HFF-Myc (cell line): ENCODE measurements at places on chromosomes 7 and 10.

DNA sequence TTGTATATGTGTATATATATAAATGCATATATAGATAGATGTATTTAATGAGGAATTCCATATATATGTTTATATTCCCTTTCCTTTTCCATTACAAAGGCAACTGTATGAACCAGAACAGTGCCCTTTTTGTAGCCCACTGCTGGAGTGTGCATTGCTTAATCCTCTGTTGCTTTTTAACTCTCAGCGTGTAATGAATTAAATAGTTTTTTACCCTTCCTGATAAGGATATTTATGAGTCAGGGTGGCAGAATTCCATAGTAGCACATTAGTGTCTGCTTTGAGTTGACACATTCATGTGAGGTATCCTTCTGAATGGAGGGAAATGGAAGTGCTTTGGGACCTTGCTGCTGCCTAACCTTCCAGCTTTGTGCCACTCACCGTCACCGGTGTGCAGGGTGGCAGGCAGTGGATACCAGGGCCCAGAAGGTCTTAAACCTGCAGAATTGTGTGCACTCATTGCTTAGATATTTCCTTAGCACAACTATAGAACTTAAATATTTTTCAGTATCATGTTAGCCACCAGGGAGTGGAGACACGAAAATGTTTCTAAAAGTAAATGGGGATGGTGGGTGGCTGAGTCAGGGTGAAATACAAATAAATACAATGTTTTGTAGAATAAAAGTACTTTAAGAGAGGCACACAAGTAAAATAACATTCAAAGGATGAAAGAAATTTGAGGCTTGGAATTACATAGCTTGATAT lies 117.9 kb downstream of the SND1 start:
- no peak for DNase-seq

DNA sequence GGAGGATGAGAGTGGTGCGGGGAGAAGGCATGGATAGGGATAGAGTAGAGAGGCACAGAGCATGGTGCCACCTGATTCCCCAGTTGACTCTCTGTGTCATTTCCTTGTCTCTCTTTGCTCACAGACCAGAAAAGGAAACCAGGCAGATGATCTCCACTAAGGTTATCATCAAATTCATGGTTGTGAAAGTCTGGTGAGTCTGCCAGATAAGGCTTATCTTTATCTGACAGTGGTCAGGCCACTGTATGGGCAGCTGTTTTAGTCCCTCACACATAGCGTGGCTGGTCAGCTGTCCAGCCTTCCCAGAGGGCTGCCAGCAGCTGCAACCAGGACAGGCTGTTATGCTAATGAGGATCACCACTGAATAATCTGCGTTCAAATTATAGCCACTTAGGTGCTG lies 99.0 kb downstream of the ADRA2A start:
- DNase-seq: no peak

DNA sequence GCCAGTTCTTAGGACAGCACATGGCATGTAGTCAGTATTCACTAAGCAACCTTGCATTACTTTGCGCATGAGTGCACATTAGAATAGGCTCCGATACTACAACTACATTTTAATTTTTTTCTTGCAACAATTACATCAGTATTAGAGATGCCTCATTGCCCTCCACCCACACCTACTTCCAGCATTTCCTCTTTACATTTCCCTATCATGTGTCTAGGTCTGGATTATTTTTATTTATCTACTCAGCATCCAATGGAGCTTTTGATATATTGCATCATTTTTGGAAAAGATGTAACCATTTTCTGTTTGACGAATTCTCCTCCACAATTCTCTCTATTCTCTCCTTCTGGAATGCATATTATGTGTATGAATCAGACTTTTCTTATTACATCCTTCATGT lies 258.2 kb upstream of the GLI3 start:
- no peak for DNase-seq

DNA sequence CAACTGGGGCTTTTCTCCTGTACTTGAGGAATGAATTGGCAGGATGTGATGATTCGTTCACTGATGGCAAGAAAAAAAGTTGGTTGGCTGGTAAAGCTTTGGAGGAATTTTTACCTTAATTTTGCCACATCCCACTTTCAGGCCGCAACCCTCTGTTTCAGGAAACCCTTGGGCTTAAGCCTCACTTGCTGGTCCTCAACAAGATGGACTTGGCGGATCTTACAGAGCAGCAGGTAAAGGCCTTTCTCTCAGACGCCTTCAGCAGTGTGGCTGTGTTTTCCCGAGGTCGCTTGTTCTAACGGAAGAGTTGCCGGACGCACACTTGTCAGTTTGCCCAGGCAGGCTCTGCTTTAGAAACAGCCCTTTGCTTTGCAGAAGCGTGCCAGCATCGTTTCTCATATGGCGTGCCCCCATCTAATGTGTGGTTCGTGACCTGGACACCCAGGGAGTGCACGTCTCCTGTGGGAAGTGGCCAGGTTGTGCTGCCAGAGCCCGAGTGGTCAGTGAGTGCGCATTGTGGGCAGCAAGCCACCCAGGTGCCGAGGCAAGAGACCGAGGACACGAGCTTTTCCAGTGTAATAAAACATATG lies 2.2 kb downstream of the MTG1 start:
- no peak for DNase-seq

DNA sequence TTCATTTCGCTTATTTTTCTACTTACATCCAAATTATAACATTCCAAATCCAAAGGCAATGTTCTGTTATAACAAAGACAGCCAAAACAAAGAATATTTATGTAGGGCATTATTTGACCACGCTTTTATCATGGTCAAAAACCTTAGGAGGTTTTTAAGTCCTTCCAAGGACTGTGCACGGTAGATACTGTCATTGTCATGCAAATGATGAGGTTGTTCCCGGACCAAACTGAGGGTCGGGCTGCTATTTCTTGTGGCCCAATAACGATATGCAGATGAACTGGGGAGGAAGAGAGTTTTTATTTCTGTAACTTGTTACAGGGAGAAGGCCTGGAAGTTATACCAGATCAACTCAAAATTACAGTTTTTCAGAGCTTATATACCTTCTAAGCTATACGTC lies 56.6 kb upstream of the STEAP4 start:
- DNase-seq: no peak

GRCh38 chr10:61890881-61891409 lies 10.6 kb upstream of the ARID5B start:
- DNase-seq: no peak

- DNase-seq: no peak
These were observed 97.4 kb downstream of the C10orf105 start for GRCh38 chr10:71622154-71622526.
